ENCODE measurements at places on chromosomes 11 and 22. TPM values are rescaled to one million over a fixed set of nuclear protein-coding genes. Genes with fewer than 3 reads are reported as not detected.
A peak's percentile ranks its signal among the peaks of the same experiment; 100 is the strongest.

DNA sequence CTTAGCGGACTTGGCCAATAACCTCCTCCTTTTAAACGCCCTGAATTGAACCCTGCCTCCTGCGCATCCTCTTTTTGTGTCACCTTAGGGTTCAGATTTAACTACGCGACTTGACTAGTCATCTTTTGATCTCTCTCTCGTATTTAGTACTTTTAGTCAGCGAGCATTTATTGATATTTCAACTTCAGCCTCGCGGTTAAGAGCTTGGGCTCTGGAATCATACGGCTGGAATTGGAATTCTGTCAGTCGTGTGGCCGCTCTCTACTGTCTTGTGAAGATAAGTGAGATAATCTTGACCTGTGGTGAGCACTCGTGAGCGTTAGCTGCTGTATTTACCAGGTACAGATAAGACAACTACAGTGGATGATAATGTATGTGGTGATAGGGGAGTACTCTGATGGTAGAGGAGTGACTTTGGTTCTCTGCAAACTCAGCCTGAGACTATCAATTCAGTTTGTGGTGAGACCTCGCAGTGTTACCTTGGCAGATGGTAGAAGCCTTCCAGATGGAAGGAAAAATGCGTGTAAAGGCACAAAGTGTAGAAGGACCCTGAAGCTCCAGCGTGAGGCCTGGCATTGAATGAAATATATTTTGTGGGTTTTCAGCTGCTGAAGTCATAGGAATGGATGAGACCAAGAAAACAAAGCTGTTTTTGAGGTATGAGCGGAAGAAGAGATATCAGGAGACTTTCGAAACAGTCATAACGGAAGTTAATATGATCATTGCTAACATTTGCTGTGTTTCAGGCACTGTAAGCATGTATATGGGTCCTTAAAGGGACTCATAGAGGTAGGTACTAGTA lies 682 bp downstream of the ATM start:
- no peak for DNase-seq
- peak overlapping the region; percentile 83 for H3K4me3 ChIP-seq
- peaks cover 5% of the 10 kb centered on the region for H3K36me3 ChIP-seq
- H3K4me1 ChIP-seq, result peaks cover 43% of the 10 kb centered on the region
- peak overlapping the region; percentile 68 for H3K27ac ChIP-seq

GRCh38 chr11:14582793-14583192 lies 60.8 kb upstream of the PDE3B start:
- H3K36me3 ChIP-seq, result no peaks in the 10 kb centered on the region
- DNase-seq, result no peak
- peaks cover 4% of the 10 kb centered on the region for H3K27me3 ChIP-seq

The RBM4B gene
- total RNA-seq, result 40.2 TPM

The HEPACAM gene
- 0.11 TPM for total RNA-seq

DNA sequence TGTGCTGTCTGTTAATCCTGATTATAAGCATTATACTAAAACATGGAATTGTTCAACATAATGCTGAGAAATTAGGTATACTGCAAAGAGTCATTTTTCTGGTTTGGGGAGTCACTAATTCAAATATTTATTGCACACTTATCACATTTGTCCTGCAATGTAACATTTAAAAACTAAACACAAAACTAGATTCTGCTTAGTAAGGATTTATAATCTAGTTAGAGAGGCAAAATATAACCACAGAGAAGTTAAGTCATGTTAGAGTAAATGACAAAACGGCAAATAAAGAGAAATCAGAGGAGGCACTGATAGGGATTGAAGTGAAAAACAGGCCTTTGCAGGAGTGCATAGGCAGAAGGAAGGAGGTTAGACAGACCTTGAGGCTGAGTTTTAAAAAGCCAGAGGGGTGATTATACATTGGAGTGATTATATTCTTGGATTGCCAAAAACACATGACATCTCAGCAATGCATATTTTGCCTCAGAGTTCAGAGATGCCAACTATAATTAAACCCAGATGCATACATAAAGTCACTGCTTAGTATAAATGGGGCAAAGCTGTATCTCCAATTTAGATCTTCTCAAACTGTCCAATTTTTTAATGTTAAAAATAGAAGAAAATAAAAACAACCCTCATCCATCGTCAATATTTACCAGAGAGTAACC lies 49.7 kb downstream of the CCDC34 start:
- no peak for DNase-seq
- H3K4me3 ChIP-seq, result no peak overlapping the region
- H3K4me1 ChIP-seq, result peaks cover 3% of the 10 kb centered on the region
- no peak overlapping the region for H3K27ac ChIP-seq

DNA sequence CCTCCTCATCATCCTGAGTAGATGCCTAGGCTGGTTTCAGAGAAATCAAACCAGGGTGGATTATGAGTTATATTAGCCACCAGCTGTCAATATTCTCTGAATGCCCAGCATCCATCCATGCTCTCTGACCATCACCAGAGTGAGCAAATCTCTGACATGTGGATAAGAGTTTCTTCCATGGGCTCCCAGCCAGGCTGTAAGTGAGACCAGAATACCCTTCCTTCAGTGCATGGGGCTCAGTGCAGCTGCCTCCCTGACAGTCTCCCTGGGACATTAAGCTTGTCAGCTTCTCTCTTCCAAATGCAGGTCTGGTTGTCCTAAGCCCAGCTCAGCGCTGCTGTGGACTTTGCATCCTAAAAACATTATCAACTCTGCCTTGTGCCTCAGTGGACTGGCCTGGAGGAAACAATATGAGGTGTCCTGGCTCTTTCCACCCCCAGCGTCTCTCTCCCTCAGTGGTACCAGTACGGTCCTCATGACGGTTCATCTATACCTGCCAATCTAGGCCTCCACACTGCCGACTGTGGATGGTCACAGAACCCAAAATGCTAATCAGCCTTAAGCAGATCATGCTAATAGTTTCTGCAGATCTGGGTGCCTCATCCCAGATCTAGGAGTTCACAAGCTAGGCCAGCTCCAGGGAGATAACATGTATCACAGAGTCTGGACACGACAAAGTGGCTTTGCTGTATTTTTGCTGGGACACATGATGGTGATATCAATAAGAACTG lies 41.6 kb upstream of the PRAME start:
- H3K4me1 ChIP-seq, result no peaks in the 10 kb centered on the region
- DNase-seq, result no peak
- H3K27ac ChIP-seq, result no peak overlapping the region
- H3K4me3 ChIP-seq, result no peak overlapping the region
- no peaks in the 10 kb centered on the region for H3K36me3 ChIP-seq
- H3K27me3 ChIP-seq, result peaks cover 6% of the 10 kb centered on the region

DNA sequence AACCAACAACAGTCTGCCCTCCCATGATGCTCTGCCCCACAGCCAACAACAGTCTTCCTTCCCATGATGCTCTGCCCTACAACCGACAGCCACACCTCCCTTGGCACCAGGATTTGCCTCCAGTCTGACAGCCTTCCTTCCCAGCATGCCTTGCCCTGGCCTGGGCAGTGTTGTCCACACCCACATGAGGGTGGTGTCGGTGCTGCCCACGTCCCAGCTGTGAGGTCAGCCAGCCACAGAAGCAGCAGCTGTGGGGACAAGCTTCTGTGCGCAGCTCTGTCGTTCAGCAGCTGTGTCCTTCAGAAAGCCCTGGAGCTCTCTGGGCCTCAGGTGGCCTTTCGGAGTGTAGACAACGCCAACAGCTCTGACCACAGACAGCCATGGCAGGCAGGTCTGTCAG lies 1378.9 kb downstream of the BRD1 start:
- no peak overlapping the region for H3K27ac ChIP-seq
- H3K4me1 ChIP-seq, result no peaks in the 10 kb centered on the region
- no peak overlapping the region for H3K4me3 ChIP-seq

The CASP4 gene
- 40.9 TPM for total RNA-seq

GRCh38 chr22:47269516-47270088 lies 507.2 kb downstream of the TBC1D22A start:
- DNase-seq, result no peak
- no peak overlapping the region for H3K27ac ChIP-seq
- no peaks in the 10 kb centered on the region for H3K27me3 ChIP-seq
- no peak overlapping the region for H3K4me3 ChIP-seq
- H3K4me1 ChIP-seq, result no peaks in the 10 kb centered on the region

GRCh38 chr11:107830915-107831540 lies 27.6 kb downstream of the SLC35F2 start:
- 0 out of 2 replicates have a peak, but pooled peaks cover 3% of the 10 kb centered on the region for H3K36me3 ChIP-seq
- DNase-seq, result peak; percentile 97
- peaks cover 39% of the 10 kb centered on the region for H3K4me1 ChIP-seq
- no peaks in the 10 kb centered on the region for H3K27me3 ChIP-seq
- peak overlapping the region; percentile 17 for H3K4me3 ChIP-seq

- H3K27ac ChIP-seq, result no peak overlapping the region
- H3K36me3 ChIP-seq, result no peaks in the 10 kb centered on the region
- DNase-seq, result no peak
- no peak overlapping the region for H3K4me3 ChIP-seq
These were observed 17.1 kb upstream of the NXPE4 start for GRCh38 chr11:114612686-114613085.

GRCh38 chr11:34680918-34681586 lies 60.2 kb downstream of the EHF start:
- peaks cover 52% of the 10 kb centered on the region for H3K4me1 ChIP-seq
- H3K4me3 ChIP-seq, result no peak overlapping the region
- H3K27me3 ChIP-seq, result no peaks in the 10 kb centered on the region
- H3K27ac ChIP-seq, result peak overlapping the region; percentile 91
- no peaks in the 10 kb centered on the region for H3K36me3 ChIP-seq
- peak; percentile 97 for DNase-seq

The RAB39A gene
- not detected for total RNA-seq

DNA sequence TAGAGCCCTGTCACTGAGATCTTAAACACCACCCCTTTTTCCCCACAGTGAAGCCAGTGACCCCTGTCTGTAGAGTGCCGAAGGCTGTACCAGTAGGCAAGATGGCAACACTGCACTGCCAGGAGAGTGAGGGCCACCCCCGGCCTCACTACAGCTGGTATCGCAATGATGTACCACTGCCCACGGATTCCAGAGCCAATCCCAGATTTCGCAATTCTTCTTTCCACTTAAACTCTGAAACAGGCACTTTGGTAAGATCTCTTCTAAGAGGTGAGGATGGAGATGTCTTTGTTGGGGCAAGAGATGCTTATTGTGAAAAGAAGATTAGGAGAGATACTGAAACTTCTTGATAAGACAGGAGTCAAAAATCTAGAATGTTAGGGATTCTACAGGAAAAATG lies 75.9 kb downstream of the JAM3 start:
- no peak for DNase-seq
- H3K36me3 ChIP-seq, result peaks cover 7% of the 10 kb centered on the region
- H3K4me3 ChIP-seq, result no peak overlapping the region
- peaks cover 36% of the 10 kb centered on the region for H3K27me3 ChIP-seq
- H3K4me1 ChIP-seq, result no peaks in the 10 kb centered on the region

DNA sequence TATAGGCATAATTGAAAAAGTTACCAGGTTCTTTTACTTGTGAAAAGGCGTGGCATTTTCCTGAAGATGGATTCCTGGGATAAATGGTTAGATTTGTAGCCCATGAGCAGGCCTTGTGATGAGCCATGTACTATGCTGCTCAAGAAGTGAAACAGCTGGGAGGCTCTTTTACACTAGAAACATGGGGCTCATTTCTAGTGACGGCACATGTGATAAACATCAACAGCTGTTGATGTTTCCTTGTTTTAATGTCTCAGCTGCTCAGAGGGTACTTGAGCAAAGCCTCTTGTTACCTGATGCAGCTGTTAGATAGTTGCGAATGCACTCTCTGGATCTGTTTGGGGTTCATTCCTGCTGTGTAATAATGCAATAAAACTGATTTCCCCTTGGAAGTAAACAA lies 396.8 kb downstream of the GUCY1A2 start:
- DNase-seq, result no peak
- no peaks in the 10 kb centered on the region for H3K27me3 ChIP-seq
- no peak overlapping the region for H3K27ac ChIP-seq
- no peak overlapping the region for H3K4me3 ChIP-seq
- no peaks in the 10 kb centered on the region for H3K36me3 ChIP-seq

Measured in PC-3 (cell line).